ENCODE measurements at places on chromosomes 16 and 17.

DNA sequence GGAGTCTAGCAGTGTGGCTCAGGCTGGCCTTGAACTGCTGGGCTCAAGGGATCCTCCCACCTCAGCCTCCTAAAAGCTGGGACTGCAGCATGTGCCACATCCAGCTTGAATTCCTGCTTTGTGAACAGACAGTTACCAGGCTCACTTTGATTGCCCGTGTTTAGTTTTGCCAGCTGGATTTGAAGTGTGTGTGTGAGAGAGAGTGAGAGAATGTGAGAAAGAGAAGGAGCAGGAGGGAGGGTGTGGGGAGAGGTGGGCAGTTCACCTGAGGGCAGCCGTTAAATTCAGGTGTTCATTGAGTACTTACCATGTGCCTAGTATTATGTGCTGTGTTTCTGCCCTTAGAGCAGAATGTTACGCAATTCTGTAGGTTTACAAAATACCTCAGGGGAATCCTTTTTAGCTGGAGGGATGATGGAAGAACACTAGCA lies 4.7 kb downstream of the DUSP14 start:
- DNase-seq = no peak

- no peak for DNase-seq
Measured at GRCh38 chr17:8949061-8949661, 16.3 kb downstream of the PIK3R5 start.

- DNase-seq = no peak
Measured at GRCh38 chr16:56700195-56700594, 17.9 kb downstream of the MT1X start.

- no peak for DNase-seq
Measured at GRCh38 chr16:20242568-20243255, 84.6 kb downstream of the GP2 start.

- DNase-seq = peak; percentile 51
Measured at GRCh38 chr17:77388384-77389306, 247.9 kb downstream of the SEC14L1 start.

GRCh38 chr17:3719265-3719664 lies 4.4 kb upstream of the HASPIN start:
- DNase-seq = no peak

DNA sequence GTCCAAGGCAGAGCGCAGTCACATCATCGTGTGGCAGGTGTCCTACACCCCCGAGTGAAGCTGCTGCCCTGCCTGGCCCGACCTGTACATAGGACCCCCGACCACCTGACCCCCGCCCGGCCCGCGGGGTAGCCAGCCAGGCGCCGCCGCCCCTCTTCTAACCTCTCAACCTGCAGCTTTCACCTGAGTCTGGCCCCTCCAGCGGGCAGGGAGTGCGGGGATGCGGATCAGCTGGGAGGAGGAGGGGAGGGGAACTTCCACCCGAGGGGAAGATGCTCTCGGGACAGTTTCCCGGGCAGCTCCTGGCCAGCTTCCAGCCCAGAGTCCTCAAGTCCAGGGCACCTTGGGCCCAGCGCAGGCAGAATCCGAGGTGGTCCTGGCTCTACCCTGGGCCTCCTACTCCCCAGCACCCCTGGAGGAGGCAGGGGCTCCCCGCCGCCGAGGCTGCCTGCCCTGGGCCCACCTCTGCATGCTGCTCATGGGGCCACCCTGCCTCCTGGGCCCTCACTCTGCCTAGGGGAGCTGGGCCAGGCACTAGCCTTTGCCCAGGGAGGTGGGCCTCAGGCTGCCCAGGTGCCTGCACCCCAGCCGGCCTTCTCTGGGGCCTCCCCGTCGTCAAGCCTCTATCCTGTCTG lies 2.5 kb downstream of the NME3 start:
- no peak for DNase-seq

- DNase-seq = peak; percentile 64
Measured at GRCh38 chr17:2025622-2026309, 632 bp upstream of the RTN4RL1 start.

DNA sequence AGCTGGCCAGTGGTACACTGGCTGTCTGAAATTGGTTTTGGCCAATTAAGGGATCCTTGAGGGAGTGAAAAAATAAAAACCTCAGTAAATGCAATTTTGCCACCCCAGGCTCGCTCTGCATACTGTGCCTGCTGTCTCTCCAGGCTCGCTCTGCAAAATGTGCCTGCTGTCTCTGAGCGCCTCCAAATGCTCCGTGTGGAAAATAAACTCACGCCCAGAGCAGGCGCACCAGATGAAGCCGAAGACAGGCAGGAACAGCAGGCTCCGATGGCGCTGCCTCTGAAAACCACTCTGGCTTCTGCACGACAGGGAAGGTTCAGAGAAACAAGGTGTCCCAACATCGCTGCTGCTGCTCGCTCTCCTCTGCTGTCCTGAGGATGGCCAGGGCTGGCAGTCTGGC lies 29.1 kb downstream of the SNN start:
- DNase-seq = peak; percentile 90

DNA sequence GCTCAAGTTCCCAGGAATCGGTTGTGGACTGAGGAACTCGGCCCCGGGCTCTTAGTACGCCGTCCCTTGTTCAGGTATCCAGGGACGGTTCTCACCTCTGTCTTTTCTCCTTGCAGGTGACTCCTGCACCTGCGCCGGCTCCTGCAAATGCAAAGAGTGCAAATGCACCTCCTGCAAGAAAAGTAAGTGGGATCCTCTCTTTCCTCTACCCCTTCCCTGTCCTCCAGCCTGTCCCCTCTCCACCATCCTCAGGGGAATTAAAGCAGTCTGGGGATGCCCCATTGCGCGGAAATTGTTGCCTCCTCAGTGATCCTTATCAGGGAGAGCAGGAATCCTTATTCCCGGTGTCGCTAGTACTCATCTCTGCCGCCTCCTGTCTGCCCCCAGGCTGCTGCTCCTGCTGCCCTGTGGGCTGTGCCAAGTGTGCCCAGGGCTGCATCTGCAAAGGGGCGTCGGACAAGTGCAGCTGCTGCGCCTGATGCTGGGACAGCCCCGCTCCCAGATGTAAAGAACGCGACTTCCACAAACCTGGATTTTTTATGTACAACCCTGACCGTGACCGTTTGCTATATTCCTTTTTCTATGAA lies 585 bp downstream of the MT2A start:
- peak; percentile 38 for DNase-seq

DNA sequence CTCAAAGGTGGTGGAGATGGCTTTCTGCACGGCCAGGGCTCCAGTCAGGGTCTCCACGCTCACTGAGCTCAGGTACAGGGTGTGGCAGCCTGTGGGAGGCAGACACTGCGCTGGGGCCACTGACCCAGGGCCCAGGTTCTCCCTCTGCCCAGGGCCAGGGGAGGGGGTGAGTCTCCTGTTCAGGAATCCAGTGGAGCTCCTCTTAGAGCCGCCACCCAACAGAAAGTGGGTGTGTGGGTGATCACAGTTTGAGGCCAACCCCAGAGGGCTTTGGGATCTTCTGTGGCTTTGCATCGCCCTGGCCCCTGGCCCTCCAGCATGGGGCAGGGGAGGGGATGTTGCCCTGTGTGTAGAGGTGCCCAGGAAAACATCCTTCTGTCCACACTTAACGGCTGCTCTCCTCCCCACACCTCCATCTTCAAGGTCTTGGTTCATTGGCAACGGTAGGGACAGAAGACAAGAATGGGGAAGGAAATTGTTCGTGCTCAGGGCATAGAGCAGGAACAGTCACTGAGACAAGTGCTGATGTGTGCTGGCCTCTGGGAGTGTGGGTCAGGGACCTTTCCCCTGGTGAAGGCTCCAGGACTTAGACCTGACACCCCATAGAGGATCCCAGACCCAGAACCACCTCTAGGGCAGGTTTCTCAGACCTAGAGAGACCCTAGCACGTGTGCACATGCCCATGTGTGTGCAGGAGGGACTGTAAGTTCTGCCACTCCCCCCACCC lies 21.5 kb downstream of the TNS4 start:
- DNase-seq = no peak

- no peak for DNase-seq
Measured at GRCh38 chr16:88597856-88598491, 27.8 kb downstream of the ZC3H18 start.

DNA sequence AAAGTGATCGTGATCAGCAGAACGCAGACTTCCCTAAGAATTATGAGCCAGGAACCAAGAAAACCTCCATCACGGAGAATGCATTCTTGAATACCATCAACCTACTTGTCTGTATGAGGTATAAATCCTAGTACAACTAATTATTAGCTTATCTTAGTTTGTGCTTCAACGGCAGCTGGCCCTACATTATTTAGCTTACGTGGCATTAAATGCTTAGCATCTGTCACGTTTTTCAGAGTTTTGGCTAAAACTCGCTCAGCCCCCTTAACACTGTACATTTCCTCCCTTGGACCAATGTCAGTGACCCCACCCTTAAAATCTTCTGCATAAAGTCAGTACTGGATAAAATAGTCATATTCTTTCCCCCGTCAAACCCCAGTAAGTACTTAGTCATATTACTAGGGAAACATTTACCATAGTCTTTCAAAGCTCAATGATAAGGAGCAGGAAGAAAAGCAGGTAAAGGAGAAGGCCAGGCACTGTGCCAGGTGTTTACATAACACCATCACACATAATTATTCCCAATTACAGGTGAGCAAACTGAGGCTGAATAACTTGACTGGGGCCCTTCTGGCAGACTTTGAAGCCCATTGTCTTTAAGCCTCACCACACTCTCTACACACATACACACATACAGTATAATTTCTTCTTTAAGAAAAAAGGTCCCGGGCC lies 16.6 kb upstream of the TXNDC11 start:
- no peak for DNase-seq

GRCh38 chr16:65600629-65601028 lies 478.8 kb upstream of the CDH11 start:
- no peak for DNase-seq

DNA sequence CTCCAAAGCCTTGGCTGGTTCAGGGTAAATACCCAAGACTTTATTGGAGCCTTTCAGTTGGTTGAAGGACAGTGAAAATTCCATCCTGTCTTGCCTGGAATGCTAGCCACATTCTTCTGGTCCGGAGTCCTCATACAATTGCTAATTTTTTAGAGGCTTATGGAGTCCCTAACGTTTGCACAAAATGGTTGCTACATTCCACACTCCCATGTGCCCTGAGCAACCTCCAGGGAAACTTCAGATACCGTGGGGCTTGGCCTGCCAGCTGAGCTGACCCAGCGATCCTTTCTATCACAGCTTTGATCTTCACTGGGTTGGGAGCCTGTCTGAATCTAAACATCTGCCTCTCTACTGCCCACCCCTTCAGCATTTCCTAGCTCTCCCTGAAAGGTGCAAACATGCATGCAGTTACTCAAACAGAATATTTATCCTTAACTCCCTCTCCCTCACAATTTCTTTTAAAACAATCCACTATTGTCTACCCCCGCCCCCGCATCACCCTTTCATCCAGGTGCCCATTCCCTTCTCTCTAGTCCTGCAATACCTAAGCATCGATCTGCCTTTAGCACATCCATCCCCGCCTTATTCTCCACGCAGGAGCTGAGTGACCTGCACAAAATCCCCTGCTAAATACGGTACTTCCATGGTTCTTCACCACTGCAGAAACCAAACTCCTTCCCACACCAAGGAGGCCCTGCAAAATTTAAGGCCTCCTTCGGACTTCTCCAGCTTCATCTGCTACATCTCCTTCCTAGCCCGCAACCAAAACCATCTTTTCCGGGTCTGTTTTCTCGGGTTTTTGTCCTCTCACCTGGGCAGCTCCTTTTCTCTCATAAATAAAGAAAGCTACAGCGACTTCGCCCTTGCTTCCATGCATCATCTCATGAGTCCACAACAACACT lies 810 bp upstream of the GAN start:
- DNase-seq = no peak

- no peak for DNase-seq
Measured at GRCh38 chr17:48825446-48826381, 5.1 kb upstream of the CALCOCO2 start.

GRCh38 chr16:30654856-30655255 lies 3.4 kb upstream of the FBRS start:
- DNase-seq = no peak

DNA sequence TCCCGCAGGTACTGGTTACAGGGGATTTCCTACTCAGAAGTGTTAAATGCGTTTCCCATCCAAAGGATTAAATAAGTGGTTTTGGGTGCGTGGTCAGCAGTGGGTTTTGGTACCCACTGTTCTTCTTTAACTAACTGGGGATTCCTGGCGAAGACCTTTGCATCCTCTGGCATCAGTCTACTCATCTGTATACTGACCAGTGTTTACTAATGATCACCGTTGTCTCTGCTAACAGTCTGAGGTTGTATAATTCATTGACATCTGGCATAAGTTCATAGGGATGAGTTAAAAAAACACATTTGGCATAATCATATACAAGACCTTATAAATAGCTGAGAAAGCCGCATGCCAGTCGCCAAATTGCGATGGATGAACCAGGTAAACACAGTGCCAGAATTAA lies 339.1 kb downstream of the PMP22 start:
- DNase-seq = no peak

DNA sequence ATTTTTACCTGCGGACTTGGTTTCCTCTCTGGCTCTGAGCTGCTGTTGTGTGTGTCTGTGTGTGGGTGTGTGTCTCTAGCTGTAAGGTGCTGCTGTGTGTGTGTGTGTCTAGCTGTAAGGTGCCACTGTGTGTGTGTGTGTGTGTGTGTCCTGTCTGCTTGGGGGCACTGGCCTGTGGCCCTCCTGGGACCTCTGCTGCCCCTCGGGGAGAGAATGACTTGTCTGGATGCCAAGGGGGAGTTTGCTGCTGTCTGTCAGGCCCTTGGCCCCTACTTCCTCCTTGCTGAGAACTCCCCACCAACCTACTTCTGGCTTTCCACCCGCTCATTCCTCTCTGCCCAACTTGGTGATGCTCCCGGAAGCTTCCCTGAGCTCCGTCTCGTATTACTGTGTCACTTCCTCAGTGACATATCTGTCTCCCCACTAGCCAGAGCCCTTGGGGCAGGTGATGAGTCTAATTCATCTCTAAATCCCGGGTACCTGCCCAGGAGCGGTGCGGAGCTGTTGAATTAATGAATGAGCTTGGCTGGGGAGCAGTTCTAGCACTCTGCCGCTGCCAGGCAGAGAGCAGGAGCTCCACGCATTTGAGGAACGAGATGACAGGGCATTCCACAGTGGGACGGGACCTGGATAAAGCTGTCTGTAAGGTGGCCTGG lies 3.5 kb upstream of the LASP1NB start:
- DNase-seq = no peak

GRCh38 chr17:21295036-21295952 lies 10.8 kb downstream of the MAP2K3 start:
- DNase-seq = no peak

DNA sequence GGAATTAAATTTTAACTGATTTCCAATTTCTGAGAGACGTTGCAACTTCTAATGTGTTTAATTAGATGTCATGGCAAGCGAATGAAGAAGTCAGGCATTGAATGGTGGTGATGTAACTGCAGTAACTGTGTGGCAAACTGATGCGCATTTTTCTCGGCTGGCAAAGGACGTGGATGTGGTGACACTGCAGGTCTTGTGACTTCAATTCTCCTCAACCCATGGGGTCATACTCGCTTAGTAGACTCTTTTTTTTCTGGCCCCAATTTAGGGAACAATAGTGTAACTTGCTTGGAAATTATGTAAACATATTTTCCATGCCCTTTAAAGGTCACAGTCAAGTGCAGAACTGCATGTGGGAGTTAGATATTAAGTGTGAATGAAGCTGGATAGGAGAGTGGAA lies 1.9 kb upstream of the FAM20A start:
- no peak for DNase-seq
